ENCODE measurements at places on chromosomes 16 and 17.
A peak's percentile ranks its signal among the peaks of the same experiment; 100 is the strongest.

- DNase-seq = no peak
These were observed 32.1 kb upstream of the ZNF750 start for GRCh38 chr17:82871776-82872561.

DNA sequence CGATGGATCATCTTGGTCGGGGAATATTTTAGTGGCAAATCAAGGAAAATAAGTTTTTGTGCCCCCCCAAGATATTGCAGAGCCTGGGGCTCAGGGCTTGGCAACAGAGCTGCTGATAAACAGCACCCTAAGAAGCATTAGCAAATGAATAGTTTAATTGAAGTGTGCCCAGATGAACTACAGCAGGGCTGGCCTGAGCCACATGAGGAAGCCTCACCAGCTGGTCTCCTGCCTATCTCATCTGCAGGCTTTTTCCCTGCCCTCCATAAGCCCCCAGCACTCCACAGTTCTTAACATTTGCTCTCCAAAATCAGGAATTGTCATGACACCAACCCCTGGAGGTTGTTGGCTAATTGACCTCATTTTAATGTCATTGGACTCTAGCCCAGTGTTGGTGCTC is 480.2 kb downstream of the HS3ST3B1 start:
- no peak for DNase-seq

GRCh38 chr17:50130559-50131305 is 772 bp upstream of the SAMD14 start:
- no peak for DNase-seq

DNA sequence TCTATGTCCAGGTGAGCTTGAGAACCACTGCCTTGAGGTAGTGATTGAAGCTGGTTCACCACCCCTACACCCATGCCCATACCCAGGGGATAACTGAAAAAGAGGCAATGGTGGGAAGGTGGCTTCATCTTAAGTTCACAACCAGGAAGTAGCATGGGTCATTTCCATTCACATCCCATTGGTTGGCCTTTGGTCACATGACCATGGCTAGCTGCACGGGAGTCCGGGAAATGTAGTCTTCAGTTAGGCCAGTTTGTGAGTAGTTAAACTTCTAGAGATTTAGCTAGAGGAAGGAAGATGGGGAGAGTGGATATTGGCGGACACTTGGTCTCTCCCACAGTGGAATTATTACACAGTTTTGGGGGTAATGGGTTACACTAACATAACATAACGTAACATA is 92.9 kb downstream of the RGS9 start:
- DNase-seq = no peak

- no peak for DNase-seq
These were observed 8.7 kb downstream of the PPM1E start for GRCh38 chr17:58764373-58764772.

- no peak for DNase-seq
These were observed 332.0 kb downstream of the XYLT1 start for GRCh38 chr16:17138801-17139200.

GRCh38 chr17:43031666-43032065 is 6.6 kb downstream of the RND2 start:
- DNase-seq = no peak

DNA sequence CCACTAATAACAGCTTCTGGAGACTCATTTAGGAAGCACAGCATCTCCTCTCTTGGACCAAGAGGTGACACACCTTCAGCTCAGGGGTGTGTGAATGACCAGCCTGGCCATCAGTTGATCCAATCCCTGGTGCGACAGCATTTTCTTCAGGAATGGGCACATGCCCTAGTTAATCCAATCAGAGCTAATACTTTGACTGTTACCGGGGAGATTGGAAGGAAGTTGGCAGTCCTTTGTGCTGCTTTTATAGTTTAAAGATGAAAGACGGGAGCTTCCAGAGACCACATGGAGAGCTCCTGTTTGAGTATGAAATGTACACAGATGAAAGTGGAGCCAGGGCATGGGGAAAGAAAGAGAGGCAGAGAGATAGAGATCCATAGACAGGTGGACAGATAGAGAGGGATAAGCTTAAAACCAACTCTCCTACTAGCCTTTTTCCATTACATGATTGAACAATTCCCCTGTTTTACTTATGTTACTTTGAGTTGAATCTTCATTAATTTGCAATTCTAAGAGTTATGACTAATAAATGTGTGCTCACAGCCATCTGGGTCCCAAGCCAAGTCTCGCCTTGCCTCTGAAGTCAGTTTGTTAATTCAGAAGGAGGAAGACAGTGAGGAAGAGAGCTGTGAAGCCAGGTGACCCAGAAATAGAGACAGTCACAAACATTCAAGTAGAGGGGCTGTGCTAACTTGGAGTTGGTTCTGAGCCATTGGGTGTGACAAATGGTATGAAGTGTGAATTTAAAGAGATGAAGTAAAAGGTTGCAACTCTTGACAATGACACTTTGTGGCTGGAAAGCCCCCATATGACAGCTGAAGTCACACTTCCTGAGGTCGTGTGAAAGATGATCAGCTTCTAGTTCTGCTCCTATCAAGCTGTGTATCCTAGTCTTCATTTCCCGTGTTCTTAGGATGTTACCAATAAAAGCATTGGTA is 120.0 kb upstream of the GOT2 start:
- DNase-seq = no peak

GRCh38 chr17:31093866-31094599 is 744 bp upstream of the NF1 start:
- no peak for DNase-seq

DNA sequence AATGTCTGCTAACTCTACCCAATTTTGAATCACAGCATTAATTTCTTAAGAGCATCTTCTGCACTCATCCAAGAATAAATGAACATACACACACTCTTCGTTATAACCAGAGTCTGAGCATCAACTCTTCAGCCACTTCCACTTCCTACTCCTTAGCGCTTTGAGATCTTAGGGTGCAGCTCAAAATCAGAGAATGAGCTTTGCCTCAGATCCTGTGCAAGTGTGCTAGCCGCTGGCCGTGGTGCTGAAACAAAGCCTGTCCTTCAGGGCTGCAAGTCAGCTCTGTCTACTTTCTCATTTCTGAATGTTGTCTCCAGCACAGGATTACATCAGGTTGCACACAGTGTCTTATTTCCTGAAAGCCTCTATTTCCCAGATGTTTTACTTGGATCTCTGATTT is 165.4 kb downstream of the AIPL1 start:
- peak; percentile 49 for DNase-seq

GRCh38 chr17:8332688-8333087 is 7.0 kb upstream of the ODF4 start:
- DNase-seq = no peak

GRCh38 chr17:61947367-61948078 is 19.7 kb upstream of the INTS2 start:
- DNase-seq = no peak

DNA sequence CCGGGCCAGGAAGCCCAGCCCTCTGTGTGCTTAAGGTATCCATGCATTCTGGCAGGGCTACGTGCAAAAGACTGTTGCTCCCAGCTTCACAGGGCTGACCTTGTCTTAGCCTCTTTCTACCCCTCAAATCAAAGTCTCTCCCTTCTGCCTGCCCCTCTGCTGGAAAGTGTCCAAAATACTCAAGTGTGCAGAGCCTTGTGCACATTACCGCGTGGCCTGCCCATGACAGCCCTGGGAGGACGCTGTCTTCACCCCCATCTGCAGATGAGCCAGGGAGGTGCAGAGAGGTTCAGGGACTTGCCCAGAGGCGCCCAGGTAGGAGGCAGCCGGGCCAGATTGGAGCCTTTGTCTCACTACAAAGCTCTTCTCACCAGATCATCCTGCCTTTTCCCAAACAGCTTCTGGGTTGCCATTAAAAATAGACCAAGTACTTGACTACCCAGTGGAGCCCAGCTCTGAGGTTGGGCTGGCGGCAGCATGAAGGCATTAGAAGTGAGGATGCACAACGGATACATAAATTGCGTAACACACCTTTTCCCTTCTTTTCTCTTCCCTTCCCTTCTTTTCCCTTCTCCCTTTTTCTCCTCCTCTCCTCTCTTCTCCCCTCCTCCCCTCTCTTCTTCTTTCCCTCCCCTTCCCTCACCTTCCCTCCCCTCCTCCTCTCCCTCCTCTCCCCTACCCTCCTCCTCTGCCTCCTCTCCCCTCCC is 3.5 kb downstream of the CACNG4 start:
- DNase-seq = no peak

- DNase-seq = no peak
These were observed 24.4 kb downstream of the METTL16 start for GRCh38 chr17:2487306-2487705.

DNA sequence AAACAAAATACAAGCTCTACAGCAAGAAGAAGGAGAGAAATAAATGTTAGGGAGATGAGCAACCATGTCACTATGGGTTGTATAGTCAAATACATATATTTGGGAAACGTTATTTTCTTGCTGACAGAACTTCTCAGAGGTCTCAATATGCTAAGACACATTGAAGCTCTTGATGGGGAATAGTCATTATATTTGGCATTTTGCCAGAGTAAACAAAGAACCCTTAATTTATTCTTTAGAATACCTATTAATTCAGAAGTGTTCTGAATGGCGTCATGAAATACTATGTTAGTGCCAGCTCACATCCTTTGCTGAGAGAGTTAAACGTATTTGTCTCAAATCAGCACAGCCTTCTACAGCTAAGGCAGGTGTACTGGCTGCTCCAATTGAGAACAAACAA is 458.9 kb downstream of the CDH13 start:
- DNase-seq = no peak

- DNase-seq = no peak
These were observed 9.3 kb upstream of the SKAP1 start for GRCh38 chr17:48439110-48439850.

GRCh38 chr17:67546578-67547527 is 169.8 kb downstream of the PITPNC1 start:
- peak; percentile 61 for DNase-seq

GRCh38 chr16:65102326-65102725 is 19.5 kb downstream of the CDH11 start:
- no peak for DNase-seq

DNA sequence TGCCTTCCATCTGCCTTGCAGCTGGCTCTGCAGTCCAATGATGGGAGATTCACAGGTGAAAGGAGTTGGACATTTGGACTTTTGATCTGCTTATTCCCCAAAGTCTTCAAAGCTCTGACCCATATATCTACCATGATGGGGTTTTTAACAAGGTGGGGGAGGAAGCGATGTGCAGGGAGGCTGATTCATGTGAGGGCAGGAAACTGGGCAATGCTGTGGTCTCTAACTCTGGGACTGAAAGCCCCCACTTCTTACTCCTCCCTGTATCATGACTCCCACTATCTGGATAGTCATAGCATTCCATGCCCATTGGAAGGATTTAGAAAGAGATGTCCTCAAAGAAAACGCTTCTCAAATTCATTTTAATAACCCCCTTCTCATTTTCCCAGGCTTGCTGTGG is 16.3 kb downstream of the HOXB1 start:
- no peak for DNase-seq

DNA sequence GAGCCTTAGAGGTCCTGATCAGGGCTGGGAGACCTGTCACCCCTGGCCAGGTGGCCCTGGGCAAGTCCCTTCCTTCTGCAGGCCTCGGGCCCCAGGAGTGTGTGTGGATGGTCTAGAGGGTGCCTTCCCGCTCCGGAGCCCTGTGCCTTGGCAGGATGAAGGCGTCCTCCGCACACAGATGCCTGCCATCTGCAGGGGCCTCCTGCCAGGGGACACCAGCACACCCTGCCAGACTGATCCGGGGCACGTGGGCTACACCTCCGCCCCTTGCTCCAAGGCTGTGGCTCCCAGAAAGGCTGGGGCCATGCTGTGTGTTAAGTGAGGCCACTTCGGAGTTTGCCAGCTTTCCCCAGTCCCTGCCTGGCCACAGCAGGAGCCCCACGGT is 30.7 kb downstream of the NPTX1 start:
- DNase-seq = no peak

DNA sequence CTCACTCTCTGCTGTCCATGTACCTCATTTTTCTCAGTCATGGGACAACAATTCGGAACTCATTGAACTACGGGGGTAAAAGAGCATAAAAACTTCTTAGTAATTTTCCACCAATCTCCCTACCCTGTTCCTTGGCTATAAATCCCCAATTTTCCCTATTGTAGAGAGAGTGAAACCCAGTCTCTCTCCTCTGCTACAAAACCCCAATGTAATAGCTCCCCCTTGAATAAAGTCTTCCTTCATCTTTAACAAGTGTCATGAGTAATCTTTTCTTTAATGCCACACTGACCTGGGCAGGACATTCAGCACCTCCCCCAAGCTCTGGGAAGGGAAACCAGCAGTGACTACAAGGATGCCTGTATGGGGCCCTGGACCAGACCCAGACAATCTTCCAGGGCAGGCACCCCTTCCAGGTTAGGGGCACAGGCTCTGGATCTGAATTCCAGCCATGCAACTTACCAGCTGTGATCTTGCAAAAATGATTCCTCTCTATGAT is 10.2 kb upstream of the EIF1 start:
- DNase-seq = no peak

GRCh38 chr16:56732832-56733231 is 2.9 kb downstream of the NUP93 start:
- no peak for DNase-seq

- DNase-seq = no peak
These were observed 1.2 kb downstream of the TMC6 start for GRCh38 chr17:78127239-78127887.

DNA sequence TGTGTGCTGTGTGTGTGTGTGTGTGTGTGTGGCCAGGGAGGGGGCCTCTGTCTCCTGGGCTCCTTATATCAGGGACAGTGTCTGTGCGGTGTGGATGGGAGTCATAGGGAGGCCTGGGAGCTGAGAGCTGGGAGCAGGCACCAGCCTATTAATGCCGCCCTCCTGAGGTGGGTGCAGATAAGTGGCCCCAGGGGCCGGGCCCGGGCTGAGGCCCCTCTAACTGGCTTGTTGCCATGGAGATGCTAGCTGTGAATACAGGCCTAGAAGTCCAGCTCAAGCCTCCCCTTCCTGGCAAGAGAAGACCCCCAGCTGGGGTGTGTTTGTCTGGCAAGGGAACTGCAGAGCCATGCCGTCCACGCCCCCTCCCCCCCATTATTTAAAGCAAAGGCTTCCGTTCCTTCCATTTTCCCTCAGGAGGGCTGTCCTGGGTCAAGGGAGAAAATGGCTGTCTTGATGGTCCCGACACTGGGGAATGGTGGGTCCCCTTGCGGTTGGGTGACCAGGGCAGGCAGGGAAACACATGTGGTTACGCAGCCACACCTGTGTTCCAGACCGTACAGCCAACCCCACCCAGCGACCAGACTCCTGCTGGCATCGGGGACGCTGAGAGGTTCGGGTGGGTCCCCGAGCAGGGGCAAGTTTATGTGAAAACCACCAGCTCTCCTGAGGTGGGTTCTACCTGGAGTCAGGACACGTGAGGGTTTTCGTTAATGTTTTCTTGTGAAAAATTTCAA is 141.1 kb downstream of the MRM1 start:
- DNase-seq = no peak

DNA sequence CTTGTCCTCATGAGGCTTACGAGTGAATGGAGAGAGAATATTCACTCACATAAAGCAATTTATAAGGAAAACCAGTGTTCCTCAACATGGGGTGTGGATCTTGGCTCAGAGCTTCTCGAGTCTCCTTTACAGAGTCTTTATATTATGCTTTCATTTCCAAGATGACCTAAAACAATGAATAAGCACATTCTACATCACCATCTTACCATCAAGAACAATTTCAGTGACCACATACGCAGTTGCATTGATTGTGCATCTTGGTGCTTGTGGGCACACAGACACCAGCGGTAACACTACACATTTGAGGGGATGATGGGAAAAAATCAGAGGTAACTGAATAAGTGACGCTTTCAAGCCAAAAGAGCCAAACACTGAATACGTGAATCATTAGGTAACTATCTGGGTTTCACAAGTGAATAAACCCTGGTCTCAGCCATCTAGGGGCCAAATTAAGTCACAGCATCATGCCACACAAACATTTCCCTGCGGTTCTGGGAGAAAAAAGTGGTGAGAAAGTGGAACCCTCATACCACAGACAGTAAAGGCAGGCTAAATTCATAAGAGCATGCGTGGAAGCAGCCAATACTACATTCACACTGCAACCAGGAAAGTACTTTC is 9.4 kb downstream of the CWC25 start:
- no peak for DNase-seq
